Amniotic stem cell (primary cell): ENCODE measurements at places on chromosomes 5 and 9.

GRCh38 chr5:10621832-10622231 is 58.0 kb downstream of the ANKRD33B start:
- DNase-seq: no peak

DNA sequence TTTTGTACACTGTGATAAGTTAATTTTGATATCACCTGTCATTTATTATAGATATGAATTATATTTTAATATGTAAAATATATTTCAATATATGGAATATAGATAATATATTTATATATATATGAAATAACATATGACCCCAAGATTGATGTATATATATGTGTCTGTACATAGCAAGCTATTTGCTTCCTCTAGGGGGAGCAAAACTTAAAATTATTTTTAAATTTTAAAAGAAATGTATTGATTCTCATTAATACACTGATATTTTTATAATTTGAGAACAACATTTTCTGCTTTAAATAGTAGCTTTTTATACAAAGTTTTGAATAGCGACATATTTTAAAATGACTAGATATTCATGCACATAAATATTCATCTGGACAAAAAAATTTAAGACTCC is 272.0 kb downstream of the DMRTA1 start:
- DNase-seq: no peak

DNA sequence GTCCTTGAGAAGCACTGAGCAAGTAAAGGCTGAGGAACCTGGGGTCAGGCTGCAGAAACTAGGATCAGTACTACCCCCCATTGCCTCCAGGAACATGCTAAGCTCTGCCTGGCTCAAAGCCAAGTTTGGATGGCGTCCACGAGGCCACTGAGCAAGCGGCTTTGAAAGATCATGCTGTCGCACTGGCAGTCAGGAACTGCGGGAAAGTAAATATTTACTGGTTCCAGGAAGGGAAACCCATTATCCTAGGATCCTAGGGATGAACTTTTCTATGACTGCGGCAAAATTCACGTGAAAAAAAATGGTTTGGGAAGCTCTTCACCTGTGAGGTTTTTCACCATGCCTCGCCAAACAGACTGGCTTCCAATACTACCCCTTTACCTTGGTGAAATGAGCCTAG is 75.3 kb upstream of the PJA2 start:
- no peak for DNase-seq

GRCh38 chr5:134063188-134063820 is 51.2 kb upstream of the TCF7 start:
- DNase-seq: no peak

DNA sequence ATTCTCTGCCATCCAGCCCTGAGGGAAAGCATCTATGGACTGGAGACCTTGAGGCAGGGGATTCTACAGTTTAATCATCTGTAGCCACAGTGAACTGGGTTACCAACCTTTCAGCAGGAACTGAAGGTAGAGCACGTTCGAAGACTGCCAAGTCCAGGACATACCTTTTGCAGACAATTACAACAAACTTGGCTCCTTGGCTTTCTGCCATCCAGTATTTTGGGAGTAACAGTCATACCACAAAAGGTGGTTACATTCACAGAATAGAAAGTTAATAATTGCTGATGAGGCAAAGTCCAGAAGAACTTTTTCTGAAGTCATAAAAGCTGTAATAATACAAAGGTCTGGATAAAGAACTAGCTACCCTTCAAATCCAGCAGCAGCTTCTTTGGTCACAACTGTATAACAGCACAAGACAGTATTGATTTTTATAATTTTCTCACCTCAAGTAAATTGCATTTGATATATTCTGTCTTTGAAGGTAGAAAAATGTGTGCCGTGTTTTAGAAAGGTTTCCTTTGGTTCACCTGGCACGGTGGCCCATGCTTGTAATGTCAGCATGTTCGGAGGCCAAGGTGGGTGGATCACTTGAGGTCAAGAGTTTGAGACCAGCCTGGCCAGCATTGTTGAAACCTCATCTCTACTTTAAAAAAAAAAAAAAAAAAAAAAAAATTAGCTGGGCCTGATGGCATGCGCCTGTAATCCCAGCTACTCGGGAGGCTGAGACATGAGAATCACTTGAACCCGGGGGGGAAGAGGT is 236.6 kb downstream of the NR3C1 start:
- DNase-seq: no peak

- DNase-seq: no peak
Measured at GRCh38 chr5:39209924-39210323, 9.4 kb downstream of the FYB1 start.

DNA sequence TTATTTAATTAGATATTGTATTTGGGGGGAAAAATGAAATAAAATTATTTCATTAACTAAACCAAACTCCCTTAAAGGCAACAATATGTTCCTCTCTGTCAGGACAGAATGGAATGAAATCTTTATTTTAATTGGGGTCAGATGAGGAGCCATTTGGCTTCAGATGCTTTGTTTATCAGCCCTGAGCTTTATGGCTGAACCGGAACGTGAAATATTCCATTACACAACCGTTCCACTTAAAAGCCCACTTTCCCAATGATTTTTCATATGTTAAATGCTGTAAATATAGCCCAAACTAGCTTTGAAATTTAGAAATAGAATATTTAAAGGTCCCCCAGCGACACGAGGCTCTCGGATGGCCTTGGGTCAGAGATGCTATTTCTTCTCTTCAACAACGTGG is 149.5 kb downstream of the CRB2 start:
- DNase-seq: no peak

- no peak for DNase-seq
Measured at GRCh38 chr9:69937360-69937759, 106.3 kb upstream of the MAMDC2 start.

GRCh38 chr9:129995409-129996160 is 47.4 kb downstream of the FNBP1 start:
- no peak for DNase-seq

DNA sequence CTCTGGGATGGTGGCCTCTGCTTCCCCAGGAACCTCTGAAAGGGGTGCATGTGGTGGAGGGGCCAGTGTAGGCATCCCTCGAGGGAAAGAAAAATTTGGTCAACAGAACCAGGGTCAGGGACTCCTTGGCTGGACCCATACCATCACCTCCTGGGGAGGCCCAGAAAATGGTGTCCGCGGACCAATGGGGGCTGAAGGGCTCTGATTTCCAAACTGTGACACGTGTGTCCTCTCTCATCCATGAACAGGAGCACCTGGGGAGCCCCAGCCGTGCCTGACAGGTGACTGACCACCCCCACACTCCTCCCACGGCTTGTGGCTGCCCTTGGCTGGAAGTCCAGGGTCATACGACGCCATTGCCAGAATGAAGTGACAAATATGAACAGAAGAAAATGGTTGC is 3.9 kb downstream of the FCN2 start:
- no peak for DNase-seq

GRCh38 chr5:180071531-180072255 is at the start of gene RNF130:
Gene RNF130, minus strand, starts transcription at chr5:180071759. Its CDS starts 57 bp downstream, at chr5:180071702.
- peak; percentile 81 for DNase-seq

- no peak for DNase-seq
Measured at GRCh38 chr9:129885018-129885669, 49.9 kb downstream of the USP20 start.

DNA sequence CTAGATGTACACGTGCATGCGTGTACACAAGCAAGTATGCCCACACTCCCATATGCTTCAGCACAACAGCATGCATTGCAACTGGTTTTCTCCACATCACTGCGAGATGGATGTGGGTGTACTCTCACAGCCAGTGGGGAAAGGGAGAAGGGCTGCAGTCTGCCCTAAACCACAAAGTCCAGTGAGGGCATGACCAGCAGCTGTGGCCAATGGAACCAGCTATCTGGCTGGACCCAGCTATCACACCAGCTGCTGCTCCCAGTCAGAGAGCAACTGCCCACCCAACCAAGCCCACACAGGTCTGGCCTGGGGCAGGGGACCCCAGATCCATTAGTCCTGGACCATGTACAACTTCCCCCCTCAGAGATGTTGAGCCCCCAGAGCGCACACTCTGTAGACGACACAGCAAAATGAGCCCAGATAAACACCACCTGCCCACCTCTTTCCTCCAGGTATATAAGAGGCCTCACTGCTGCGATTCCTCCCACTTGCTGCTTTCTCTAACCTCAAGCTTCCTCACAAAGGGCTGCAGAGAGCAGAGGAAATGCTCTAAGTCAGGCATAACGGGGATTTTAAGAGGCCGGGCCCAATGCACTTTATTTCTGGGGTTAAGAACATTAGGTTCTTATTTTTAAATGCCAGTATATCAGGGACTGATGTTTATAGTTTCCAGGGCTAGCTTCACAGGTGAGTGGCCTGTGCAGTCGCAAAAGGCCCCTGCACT is 39.0 kb downstream of the SHB start:
- no peak for DNase-seq

DNA sequence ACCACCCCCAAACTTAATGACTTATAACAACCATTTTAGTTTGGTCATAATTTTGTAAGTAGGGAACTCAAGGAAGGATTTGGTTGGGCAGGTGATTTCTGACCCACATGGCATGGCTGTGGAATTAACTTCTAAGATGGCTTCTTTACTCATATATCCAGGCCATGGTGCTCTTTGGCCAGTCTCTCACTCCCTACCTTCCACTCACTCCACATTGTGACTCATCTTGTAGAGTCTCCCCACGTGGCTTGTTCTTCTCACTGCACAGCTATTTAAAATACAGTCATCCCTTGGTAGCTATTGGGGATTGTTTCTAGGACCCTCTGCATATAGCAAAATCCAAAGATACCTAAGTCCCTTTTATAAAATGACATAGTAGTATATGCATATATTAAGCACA is 76.6 kb upstream of the MAST4 start:
- no peak for DNase-seq
